ENCODE measurements at places on chromosomes 6 and 20. TPM values are rescaled to one million over a fixed set of nuclear protein-coding genes. Genes with fewer than 3 reads are reported as not detected.

- no peak for ATAC-seq
Observed at GRCh38 chr20:33561692-33562601, 72.1 kb downstream of the CBFA2T2 start.

Gene SLC22A23
- total RNA-seq: 0.13 TPM

DNA sequence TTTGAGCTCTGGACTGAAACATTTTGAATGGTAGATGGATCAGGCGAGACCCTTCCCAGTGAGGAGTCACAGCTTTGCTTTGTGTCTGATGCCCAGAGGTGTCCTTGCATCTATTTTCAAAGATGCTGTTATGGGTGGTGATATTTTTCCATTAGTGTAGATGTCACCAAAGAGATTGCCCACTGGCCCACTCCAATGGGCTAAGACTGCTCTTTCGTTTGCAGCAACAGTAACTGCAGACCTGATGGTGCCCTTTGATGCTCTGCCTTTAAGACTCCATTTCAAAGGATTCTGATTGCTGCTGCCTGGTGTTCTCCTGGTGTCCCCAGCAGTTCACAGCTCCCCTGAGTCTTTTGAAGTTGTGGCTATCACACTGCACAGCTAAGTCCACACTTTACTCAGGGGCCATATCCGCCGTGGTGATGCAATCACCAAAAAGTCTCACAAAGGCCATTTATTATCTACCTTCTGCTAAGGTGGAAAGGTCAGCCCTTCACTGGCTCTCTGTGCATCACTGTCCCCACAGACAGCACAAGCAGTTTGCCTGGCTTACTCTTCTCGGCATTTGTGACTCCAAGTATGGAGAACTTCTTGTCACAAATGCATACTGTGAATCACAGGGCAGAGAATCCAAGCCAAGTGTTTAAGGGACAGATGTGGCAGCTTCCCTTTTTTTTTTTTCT lies 56.4 kb downstream of the NOX3 start:
- no peak for ATAC-seq

- ATAC-seq: no peak
Observed at GRCh38 chr6:29035951-29036350, 9.0 kb downstream of the OR2W1 start.

GRCh38 chr6:169800116-169800667 lies 48.8 kb downstream of the ERMARD start:
- no peak for ATAC-seq

Gene ADGRF4
- not detected for total RNA-seq

DNA sequence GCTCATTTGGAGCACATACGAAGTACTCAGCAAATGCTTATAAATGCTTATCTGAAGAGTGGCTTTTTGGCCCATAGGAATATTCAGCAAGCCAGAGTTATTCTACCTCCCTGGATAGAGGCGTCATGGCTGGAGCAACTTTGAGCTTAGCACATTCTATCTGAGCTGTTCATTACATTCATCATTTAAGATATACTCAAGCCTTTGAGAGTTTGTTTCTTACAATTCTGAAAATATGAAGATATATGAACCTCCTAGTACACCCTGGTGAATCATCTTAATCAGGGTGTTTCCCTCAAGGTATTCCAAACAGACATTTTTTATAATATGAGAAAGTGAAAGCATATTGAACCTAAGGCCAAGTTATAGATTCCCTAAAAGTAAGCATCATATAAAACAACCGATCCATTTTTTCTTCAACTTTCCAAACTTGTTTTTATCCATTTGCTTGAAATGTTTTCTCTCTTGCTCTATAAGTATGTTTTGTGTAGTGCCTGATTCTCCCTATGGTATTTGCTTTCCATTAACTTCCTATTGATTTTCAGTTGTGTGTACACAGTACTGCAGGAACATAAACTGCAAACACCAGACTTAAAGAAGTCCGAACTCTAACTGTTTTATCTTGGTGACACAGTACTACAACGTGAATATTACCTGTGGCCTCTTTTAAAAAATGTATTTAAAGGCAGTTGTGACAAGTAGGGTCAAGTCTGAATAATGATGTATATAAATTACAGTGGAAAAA lies 139.7 kb upstream of the PTPRK start:
- no peak for ATAC-seq
